ENCODE measurements at places on chromosomes 11 and 22. TPM values are rescaled to one million over a fixed set of nuclear protein-coding genes. Genes with fewer than 3 reads are reported as not detected.

GRCh38 chr22:25702040-25702439 is 39.9 kb upstream of the MYO18B start:
- no peak for DNase-seq

DNA sequence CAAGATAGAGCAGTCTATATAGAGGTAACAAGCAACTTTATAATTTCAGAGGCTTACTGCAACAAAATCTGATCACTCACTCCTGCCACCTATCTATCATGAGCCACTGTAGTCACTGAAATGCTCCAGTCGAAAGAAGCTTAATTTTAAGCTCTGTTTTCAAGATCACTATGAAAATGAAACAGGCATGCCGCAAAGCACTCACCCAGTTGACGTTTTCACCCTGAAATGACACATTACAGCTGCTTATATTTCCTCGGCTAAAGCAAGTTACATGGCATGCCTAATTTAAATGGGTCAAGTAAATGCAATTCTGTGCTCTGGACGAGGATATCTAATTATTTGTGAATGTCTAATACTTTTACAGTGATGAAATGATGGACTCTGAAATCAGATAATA is 616.3 kb downstream of the FAM181B start:
- no peak for DNase-seq

DNA sequence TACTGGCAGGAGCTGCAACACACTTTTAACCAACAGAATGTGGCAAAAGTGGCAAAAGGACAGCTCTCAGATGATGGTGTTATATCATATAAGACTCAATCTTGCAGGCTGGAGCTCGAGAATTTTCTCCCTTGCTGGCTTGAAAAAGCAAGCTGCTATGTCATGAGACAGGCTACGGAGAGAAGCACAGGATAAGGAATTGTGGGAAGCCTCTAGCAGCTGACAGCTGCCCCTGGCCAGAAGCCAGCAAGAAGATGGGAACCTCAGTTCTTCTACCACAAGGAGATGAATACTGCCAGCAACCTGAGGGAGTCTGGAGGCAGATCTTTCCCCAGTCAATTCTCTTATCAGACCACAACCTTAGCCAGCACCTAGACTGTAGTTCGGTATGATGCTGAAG is 24.6 kb downstream of the FXYD6 start:
- DNase-seq: peak; percentile 16

The LRRC75B gene
- 20.0 TPM for total RNA-seq

DNA sequence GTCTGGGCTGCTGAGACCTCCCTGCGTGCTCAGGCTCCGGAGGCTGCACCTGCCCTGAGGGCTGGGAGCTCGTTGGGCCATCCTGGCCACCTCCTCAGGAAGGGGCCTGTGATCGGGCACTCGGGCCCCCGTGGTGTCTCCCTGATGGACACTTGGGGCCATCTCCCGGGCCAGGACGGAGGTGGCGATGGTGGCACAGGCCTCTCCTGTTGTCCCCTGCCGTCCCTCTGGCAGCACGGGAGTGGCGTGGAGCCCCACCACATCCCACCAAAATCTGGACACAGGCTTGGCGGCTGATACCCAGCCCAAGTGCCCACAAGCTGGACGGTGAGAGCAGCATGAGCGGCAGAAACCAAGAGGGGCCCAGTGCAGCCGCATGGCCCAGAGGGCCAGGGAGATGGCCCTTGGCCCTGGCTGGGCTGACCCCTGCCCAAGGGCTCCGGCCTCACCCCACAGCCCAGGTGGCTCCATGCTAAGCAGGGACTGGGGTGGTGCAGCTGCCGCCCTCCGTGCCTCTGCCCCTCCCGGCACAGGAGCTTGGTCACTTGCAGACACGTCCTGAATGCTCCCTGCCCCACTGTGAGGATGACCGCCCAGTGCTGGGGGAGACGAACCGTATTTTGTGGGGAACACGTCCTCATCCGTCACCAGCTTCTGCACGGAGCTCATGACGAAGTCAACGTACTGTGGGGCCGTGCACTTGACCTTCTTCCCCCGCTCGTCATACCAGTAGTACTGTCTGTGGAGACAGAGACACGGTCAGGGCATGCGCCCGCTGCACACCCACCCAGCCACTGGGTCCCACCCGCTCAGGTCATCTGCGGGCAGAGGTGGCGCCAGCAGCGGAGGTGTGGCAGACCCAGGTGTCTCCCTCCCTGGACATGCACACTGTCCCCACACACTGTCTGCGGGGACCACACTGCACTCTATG is 15.6 kb downstream of the MOB2 start:
- no peak for DNase-seq

DNA sequence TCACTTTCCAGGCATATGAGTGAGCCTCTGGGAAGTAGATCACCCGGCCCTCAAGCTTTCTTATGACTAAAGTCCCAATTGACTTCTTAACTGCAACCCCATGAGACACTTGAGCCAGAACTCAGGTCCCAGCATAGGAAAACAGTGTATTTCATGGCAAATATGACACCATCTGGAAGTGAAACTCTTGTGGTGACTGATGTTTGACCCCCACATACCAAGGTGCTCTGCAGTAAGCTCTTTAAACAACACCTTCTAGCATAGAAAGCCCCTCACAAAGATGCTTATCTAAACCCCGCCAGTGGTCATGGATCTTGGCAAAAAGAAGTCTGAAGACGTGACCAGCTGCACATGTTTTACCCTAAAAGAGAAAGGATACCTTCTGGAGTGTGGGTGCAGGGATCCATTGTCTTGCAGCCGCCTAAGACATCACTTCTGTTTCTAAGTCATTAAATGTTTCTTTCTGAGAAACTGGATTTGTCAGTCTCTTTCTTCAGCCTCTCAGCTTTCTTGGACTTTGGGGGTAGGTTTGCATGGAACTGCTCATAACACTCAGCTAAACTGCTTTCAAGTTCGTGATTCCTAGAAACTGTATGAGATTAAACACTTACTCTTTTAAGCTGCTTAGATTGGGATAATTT is 7.4 kb upstream of the PELI3 start:
- no peak for DNase-seq

The MUC15 gene
- total RNA-seq: not detected

The SLC22A25 gene
- total RNA-seq: not detected

- DNase-seq: no peak
These were observed 55.1 kb downstream of the MAML2 start for GRCh38 chr11:96287822-96288439.

DNA sequence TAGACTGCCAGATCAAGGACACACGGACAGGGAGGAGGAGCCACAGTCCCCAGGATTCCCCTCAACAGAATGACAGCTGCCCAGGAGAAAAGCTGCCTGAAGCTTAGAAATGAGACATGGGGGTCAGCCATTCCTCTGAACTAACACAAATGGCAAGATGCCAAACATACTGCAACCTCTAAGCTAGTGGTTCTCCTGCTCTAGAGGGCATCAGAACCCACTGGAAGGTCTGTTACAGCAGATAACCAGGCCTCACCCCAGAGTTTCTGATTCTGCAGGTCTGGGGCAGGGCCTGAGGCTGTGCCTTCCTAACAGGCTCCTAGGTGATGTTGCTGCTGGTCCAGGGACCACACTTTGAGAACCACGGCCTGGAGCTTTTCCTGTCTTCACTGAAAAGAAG is 28.6 kb upstream of the BID start:
- no peak for DNase-seq

GRCh38 chr22:19598054-19598855 is 74.0 kb upstream of the CLDN5 start:
- no peak for DNase-seq
